NCI-H187 (cell line): ENCODE measurements at places on chromosomes 3 and 15.

DNA sequence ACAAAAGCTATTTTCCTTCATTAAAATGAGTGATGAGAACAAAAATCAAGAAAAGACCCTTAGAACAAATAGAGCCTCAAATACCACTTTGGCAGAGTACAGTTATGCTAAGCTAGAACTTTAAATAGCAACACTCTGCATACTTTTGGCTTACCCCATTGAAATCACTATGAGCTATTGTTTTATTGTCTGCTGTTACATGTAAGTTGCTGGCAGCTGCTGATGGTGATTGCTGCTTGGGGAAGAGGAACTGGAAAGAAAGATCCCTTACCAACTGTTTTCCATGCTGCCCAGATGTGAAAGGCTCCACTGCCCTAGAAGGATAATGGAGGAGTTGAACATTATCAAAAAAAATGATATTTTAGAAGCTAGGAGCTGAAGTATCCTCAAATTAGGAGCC is 135.4 kb downstream of the SYNPR start:
- no peak for DNase-seq

GRCh38 chr3:48982016-48982415 is 8.0 kb upstream of the P4HTM start:
- DNase-seq = no peak

DNA sequence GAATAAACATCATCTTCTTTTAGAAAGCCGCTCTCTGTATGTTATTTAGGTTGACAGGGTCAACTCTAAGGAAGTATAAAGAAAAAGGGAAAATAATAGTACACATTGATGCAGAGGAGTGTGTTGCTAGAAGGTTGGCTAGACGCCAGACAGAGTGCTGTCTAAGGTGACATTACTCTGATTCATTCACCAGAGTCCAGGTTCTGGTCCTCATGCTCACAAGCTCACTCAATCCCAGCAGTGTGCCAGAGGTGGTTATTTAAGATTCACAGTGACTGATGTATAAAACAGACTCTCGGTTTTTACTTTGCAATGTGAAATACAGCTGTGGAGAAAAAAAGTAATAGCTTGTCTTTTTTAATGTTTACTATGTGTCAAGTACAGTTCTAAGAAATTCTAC is 1.7 kb downstream of the CFAP44 start:
- DNase-seq = no peak

DNA sequence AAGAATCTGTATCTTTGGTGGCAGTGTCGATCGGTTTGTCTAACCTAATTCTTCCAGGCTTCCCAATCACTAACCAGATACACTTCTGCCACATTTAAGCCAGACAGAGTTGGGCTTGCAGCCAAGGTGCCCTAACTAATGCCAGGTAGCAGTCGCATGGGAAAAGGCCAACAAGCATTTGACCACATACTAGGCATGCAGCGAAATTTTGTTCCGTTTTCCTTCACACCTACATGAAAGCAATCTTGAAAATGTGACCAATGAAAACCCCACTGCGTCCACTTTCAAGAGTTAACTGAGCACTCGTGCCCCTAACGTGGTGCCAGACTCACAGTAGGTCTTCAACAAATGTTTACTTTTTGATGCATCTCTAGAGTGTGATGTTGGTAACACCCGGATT is 192.2 kb upstream of the TPM1 start:
- no peak for DNase-seq

GRCh38 chr3:42780892-42781700 is 8.0 kb upstream of the CCDC13 start:
- peak; percentile 11 for DNase-seq

DNA sequence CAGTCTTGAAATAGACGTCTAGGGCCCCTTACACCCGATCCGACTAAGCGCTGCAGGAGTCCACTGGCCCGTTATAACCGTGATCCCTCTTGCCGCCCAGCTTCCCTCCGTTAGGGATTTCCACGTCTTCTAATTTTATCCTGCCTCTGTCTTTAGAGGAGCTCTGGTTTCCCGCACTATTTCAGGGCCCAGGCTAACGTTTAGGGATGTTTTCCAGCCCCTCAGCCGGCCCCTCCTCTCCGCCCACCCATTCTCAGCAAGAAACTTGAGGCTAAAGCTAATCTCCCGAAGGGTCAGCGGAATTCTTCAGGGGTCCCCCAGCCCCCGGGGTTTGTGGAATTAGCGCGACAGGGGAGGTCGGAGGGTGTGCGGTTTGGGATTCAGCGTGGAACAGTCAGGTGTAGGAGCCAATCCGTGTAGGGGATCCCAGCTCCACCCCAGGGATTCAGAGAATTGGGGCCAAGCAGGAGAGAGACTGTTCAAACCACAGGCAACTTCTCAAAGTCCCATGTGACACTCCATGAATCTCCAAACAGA is 1.6 kb downstream of the PTX3 start:
- DNase-seq = no peak

GRCh38 chr3:150681057-150681456 is 22.7 kb downstream of the ERICH6 start:
- DNase-seq = no peak

DNA sequence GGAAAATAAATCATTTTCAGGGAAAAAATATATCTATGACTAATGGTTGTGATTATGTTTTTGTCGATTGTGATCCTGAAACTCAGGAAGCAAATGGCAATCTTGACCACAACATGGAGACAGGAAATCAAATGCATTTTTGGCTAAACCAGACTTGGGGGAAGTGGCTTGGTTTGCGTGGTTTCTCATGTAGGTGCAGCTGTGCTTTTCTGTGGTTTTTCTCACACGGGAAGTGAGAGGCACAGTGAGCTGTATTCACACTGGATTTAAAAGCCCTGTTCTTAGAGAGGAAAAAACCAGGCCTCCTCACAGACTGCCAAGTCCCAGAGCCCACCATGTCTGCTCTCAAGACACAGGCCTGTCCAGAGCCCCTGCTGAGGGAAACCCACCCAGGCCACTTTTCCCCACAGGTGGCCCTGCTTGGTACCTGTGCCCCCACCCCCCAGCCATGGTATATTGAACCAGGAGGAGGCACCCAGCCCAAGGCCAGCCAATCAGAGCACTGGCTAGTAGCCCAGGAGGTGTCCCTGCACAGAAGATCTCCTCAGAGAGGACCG is 46.1 kb downstream of the BTD start:
- no peak for DNase-seq

- DNase-seq = no peak
Observed at GRCh38 chr3:24734019-24734418, 239.4 kb upstream of the THRB start.

- DNase-seq = no peak
Observed at GRCh38 chr3:157531771-157532170, 28.6 kb upstream of the VEPH1 start.

- DNase-seq = no peak
Observed at GRCh38 chr3:178440043-178440442, 96.2 kb upstream of the KCNMB2 start.

DNA sequence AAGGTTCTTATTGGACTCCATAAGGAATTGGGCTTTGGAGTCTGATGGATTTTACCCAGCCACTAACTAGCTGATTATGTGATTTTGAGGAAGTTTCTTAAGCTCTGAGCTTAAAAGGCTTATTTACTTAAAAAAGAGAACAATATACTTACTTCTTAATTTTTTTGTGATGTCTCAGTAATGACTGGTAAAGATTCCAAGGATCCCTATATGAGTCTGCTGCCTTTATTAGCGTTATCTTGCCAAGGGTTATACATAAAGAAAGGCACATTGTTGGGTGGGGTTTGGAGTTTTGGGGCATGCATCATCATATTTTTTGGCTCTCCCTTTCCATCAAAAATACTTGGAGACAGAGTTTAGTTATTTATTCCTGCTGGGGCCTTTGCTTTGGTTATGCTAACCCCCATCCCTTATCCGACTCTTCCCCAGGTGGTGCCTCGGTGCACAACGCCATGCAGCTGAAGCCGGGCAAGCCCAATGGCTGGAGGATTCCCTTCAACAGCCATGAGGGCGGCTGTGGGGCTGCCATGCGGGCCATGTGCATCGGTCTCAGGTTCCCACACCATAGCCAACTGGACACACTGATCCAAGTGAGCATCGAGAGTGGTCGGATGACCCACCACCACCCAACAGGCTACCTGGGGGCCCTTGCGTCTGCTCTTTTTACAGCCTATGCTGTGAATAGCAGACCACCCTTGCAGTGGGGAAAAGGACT is 6.7 kb downstream of the ADPRH start:
- no peak for DNase-seq

GRCh38 chr3:34202975-34203374 is 404.5 kb downstream of the PDCD6IP start:
- no peak for DNase-seq

GRCh38 chr3:136925425-136926190 is 32.2 kb upstream of the IL20RB start:
- DNase-seq = no peak

DNA sequence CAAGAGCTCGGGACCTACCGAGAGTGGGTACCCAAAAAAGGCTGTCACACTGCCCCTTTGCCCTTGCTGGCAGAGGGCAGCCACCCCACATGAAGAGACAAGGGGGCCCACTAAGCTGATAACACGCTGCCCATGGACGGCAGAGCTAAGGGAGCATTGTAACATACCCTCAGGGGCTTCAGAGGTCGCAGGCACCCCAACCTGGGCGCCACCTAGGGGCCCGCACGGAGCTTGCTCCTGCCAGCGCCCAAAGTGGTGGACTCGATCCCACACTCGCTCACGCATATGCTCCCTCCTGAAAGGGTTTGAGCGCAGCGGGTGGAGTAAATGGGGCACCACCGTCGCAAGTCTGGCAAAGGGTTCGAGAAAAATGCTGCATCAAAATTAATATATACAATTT is 975.4 kb downstream of the ZPLD1 start:
- DNase-seq = no peak

GRCh38 chr15:36601497-36601932 is 22.1 kb downstream of the CDIN1 start:
- no peak for DNase-seq

GRCh38 chr3:52433996-52434479 is 10.9 kb downstream of the SEMA3G start:
- no peak for DNase-seq

DNA sequence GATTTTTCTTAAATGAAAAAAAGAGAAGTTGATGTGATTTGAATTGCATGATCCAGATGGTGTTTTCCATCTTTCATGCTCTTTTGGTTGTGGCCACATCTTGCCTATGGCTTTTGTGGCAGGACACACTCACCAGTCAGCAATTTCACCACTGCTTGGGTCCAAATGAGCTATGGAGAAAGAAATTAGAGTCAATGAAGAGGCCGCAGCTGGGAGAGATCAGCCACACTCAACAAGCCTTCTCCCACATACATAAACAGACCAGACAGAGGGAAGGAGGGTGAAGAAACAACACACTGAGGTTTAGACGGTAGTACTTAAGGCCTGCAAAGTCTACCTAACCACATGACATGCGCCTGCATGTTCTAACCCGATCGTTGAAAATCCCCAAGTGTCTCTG is 110.7 kb upstream of the CDIN1 start:
- peak; percentile 53 for DNase-seq

DNA sequence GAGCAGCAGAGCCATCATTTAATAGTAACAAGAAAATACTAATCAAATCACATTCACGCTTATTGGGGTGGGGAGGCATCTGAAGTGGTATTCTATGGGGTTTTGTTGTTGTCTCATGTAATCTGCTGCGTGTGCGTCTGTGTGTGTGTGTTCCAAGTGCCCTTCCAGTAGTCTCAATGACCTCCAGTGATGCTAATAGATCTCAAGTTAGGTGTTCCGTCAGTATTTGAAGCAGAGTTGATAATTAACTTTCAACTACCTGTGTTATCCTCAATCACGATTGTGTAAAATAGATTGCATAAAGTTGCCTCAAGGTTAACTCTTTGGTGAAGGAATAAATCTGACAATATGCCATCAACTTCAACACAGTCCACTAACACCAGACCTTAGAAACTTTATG is 375.0 kb downstream of the MECOM start:
- DNase-seq = no peak

GRCh38 chr3:67819447-67819846 is 165.0 kb upstream of the SUCLG2 start:
- no peak for DNase-seq

- no peak for DNase-seq
Observed at GRCh38 chr3:68403741-68404140, 528.6 kb downstream of the TAFA4 start.

- DNase-seq = no peak
Observed at GRCh38 chr15:50825946-50826345, 60.4 kb upstream of the SPPL2A start.

GRCh38 chr3:179430277-179430870 is 20.9 kb downstream of the GNB4 start:
- no peak for DNase-seq

DNA sequence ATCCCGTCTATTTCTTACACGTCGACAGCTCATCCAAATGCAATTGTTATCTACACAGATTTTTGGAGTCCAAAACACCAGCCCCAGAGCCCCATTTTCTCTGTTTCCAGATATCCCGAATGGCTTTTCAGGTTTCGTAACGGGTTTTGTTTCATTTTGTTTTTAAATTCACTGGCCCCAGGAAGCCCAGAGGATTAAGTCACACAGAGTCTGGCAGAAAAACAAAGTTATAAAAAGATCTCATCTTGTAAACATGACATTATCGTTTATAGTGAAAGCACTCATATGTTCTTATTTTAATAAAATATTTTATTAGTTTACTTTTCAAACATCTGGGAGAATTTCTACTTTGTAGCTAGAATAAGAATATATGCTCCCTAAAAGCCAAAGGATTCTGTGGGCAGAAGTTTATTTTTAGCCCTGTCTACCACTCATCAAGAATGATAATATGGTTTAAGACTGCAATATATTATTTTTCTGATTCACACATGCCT is 149.3 kb upstream of the SLC2A2 start:
- no peak for DNase-seq

DNA sequence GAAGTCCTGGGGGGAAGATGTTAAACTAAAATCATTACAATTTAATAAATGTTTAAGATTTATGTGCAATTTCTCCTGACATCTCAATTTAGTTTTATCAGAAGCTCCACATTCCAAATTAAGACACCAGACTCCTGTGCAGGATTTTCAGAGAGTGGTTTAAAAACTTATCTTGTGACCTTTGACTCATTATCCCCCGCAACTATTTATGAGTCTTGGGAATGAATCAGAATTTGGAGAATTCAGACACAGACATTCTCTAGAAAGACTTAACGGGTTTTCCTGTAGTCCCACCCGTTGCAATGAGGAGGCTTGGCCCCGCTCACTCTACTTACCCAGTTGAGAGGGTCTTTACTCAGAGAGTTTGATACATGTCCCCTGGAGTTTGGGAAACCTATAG is 7.1 kb downstream of the OR5K2 start:
- DNase-seq = no peak

DNA sequence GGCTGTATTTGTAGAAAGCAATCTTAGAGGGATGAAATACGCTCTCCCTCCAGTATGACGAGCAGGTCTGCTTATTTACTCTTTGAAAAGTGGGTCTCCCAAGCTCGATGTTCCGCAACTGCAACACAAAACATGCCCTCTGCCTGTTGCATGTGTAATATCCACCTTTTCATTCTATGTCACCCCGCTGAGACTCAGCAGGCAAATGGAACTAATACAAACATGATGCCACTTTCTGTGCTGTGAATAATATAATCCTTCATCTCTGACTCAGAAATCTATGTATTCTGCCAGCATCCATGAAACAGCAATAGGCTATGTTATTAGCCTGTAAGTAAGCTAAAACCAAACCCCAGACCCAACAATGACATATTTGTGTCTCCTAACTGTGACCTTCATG is 200.8 kb upstream of the TMCO5A start:
- no peak for DNase-seq

- DNase-seq = no peak
Observed at GRCh38 chr15:78363381-78363734, 23.2 kb downstream of the CRABP1 start.
